ENCODE measurements at places on chromosomes 2 and 18.

DNA sequence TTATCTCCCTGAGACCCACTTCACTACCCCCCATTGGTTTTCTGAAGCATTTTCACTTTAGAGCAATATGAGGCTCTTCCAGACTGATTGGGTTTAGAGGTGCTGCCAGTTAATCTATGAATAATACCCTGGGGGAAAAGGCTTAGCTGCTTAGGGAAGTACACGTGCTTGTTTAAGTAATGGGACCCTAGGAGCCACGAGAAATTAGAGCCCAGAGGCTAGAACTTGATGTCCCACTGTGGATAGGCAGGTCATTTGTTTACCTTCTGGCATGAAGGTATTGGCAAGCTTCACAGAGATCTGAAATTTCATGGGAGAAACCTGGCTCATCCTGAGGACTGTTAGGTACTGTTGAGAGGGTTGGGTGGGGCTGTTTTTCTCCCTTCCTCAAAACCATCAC lies 59.7 kb downstream of the CLIP4 start:
- no peak for DNase-seq

GRCh38 chr18:45024357-45025088 lies 343.8 kb downstream of the SETBP1 start:
- no peak for DNase-seq

GRCh38 chr2:35978218-35978617 lies 377.4 kb upstream of the CRIM1 start:
- DNase-seq: no peak

DNA sequence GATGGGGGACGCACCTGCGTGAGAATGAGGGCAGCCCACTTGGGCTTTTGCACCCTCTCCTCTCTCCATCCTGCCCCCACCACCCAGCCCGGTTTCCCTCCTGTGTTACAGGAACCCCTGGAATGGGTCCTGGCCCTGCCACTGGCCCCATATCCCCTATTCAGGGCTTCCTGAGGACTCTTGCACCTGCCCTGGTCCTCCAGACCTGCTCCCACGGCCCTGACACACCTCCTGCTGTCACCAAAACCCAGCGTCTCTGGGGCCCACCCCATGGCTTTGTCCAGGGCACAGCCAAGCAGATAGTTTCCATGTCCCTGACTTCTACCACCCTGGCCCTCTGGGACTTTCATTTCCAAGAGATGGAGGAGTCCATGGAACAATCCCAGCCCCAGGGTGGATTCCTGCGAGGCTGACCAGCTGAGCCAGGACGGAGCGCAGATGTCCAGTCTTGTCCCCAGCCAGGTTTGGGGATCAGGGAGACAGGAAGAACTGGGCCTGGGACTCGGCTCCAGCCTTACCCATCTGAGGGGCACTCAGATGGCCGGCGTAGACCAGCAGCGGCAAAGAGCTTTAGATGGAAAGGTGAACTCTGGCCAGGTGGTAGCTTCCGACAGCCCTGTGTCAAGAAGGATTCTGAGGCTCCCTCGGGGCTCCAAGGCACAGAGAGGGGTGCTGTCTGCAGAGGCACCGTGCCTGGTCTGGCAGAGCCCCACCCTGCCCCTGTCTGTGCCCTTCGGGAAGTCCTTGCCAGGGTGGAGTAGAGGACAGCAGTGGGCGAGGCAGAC lies 12.0 kb downstream of the GPR35 start:
- no peak for DNase-seq

DNA sequence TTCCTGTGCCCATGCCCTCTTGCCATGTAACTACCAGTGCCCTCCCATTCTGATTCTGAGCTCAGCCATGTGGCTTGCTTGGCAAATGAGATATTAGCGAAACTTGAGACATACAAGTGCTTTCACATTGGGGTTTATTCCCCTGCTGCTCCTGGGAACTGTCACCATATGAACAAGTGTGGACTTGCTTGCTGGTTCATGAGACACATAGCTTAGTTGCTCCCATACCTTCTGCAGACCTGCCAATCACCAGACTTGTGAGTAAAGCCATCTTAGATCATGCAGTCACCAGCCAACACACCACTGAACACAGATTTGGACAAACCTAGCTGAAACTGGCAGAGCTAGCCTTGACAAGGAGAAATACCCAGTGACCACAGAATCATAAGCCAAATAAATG lies 155.1 kb downstream of the SS18 start:
- no peak for DNase-seq
